GM10248 (cell line): ENCODE measurements at places on chromosomes 16 and 17.
A peak's percentile ranks its signal among the peaks of the same experiment; 100 is the strongest.

GRCh38 chr17:17684906-17685774 lies 3.9 kb downstream of the RAI1 start:
- DNase-seq = no peak

- DNase-seq = no peak
Measured at GRCh38 chr17:2684549-2684948, 27.0 kb downstream of the CLUH start.

DNA sequence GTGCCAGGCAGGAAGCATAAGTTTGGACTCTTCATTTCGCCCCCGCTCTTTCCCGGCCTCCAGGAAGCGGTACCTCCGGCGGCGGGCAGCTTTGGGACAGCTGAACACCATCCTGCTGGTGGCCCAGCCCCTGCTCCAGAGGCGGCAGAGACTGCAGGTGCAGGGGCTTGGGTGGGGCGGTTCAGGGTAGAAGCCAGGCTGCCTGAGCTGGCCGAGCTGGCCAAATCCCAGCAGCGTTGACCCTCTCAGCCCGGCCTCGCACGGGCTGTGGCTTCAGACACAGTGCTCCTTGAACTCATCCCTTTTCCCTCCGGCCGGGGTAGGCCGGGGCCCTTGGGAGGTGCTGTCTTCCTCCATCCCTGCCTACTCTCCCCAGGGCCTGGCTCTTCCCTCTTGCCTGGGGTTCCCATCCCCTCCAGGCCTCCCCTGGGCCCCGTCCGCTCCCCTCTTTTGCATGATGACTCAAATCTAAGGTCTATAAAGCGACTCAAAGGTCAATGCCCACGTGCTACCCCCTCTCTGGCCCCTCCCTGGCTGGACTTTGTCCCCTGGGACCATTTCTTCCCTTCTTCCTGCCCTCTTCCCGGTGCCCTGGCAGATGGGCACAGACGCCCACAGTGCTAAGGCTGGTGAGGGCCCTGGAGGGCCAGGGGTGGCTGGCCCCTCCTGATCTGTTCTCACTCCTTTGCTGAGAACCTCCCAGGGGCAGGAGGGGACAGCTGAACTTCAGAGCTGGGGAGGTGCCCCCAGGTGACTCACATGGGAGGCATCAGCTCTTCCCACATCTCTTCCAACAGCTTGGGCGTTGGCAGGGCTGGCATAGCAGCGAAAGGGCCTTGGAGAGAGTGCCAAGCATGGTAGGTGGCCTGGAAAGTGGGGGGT lies 22.7 kb downstream of the MYO15B start:
- no peak for DNase-seq

- no peak for DNase-seq
Measured at GRCh38 chr16:11614587-11615175, 28.0 kb upstream of the LITAF start.

DNA sequence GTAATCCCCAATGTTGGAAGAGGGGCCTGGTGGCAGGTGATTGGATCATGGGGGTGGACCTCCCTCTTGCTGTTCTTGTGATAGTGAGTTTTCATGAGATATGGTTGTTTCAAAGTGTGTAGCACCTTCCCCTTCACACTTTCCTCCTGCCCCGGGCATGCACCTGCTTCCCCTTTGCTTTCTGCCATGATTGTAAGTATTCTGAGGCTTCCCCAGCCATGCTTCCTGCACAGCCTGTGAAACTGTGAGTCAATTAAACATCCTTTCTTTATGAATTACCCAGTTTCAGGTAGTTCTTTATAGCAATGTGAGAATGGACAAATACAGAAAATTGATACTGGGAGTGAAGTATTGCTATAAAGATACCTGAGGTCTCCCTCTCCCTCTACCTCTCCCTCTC lies 29.4 kb downstream of the RNF112 start:
- no peak for DNase-seq

GRCh38 chr16:84712138-84712671 lies 12.4 kb downstream of the USP10 start:
- DNase-seq = no peak

GRCh38 chr17:17150448-17150800 lies 55.7 kb downstream of the PLD6 start:
- peak; percentile 56 for DNase-seq

DNA sequence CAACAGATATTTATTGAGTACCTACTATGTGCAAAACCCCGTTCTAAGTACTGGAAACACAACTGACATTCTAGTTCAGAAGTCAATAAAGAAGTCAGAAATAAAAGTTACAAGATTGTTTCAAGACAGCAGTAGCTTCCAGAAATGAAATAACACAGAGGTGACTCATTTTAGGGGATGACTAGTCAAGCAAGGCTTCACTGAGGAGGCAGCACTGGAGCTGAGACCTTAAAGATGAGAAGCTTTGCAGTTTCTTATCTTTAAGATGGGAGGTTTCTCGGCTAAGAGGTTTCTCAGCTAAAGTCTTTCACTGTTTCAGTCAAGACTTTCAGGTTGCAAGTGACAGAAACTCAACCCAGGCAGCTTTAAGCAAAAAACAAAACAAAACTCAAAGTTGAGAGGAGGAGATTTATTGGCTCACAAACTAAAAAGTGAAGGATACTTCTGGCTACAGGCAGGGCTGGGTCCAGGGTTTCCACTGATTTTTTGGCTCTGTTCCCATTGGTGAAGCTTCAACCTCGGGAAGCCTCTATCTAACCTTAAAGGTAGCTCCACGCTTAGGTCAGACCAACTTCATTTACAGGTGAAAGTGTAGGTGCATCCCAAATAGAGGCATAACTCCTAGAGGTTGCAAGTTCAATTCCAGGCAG lies 7.4 kb upstream of the MMP2 start:
- DNase-seq = no peak

DNA sequence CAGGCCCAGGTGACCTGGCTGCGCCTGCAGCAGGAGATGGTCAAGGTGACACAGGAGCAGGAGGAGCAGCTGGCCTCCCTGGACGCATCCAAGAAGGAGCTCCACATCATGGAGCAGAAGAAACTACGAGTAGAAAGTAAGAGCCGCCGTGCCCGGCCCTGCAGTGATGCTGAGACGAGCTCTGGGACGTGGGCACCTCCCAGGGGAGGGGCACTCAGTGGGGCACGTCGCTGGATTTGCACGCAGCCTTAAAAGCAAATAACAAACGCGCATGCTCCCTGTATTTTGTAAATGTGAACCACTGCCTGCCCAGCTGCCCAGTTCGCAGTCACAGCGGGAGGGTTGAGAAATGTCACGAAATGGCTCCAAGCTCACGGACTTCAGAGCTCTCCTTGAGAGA lies 15.3 kb upstream of the GAA start:
- DNase-seq = no peak

DNA sequence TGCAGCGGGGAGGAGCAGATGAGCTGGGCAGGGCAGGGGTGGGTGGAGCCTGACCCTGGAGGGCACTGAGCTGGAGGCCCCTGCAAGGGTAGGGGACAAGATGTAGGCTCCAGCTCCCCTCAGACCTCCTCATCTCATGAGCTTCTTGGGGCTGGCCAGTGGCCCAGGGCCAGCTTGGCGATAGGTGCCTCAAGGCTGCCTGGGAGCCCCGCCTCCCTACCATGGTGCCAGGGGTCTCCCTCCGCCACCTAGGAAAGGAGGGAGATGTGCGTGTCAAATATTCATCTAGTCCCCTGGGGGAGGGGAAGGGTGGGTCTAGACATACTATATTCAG lies 3.9 kb downstream of the HIRIP3 start:
- no peak for DNase-seq

DNA sequence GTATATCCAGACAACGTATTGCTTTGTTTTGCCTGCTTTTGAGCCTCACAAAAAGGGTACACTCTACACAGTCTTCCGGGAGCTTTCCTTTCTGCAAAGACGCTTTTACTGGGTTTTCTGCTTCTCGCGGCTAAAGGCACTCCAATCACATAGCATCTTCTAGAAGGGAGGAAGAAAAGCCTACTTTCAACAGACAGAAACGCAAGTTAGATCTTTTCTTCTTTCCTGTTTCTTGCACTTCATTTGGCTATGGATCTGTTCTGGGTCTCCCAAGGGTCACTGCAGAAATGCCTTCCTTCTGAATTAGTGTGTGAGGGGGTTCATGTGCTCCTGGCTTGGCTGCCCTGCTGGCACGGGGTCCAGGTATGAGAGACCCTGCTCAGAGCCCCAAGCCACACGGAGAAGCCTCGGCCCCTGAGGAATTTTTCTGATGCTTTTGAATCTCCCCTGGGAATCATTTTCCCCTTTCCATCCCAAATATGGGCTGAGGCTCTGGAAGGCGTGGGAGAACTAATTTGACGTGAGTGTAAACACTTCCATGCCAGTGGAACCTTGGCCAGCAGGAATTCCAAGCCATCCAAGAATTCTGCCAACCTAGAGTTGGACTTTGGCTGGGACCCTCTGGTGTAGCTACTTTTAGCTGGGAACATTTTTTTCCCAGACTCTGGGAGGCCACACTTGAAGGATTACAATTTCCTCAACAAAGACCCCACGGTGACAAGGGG lies 49.6 kb upstream of the NKD1 start:
- DNase-seq = no peak

- no peak for DNase-seq
Measured at GRCh38 chr16:87216148-87216840, 100.9 kb downstream of the C16orf95 start.

GRCh38 chr17:47844814-47845715 lies 4.0 kb upstream of the SCRN2 start:
- DNase-seq = no peak

GRCh38 chr17:61149862-61150362 lies 249.7 kb upstream of the TBX2 start:
- no peak for DNase-seq

DNA sequence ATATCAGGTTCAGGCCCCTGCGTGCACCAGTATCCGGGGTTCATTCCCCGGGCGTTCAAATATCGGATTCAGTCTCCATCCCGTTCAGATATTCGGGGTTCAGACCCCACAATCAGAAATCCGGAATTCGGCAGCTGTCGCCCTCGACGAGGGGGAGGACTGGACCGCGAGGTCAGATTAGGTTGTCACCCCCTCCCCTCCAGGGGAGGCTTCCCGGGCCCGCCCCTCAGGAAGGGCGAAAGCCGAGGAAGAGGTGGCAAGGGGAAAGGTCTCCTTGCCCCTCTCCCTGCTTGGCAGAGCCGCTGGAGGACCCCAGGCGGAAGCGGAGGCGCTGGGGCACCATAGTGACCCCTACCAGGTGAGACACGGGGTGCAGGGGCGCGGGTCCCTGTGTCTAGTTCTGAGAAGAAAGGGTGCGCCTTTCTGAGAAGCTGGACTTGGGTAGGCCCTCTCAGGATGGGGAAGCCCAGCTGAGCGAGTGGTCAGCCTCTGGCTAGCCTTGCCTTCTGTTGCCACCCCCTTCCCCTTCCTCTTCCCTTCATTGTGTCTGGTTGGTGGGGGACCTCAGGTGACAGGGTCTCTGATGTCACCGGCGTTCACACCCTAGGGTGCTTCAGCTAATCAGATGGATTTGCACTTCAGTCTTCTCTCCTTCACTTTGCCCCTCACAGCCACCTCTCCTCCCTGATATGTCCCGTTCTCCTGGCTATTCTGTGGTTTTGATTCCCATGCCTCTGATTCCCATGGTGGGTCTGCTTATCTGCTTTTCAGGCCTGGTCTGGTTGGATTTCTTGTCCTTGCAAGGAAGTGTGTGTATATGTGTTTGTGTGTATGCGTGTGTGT lies 844 bp downstream of the TAOK2 start:
- peak; percentile 41 for DNase-seq
